ENCODE measurements at places on chromosomes 3 and 15.

GRCh38 chr3:114892131-114892879, 254.8 kb downstream of the ZBTB20 start:
- DNase-seq: no peak

DNA sequence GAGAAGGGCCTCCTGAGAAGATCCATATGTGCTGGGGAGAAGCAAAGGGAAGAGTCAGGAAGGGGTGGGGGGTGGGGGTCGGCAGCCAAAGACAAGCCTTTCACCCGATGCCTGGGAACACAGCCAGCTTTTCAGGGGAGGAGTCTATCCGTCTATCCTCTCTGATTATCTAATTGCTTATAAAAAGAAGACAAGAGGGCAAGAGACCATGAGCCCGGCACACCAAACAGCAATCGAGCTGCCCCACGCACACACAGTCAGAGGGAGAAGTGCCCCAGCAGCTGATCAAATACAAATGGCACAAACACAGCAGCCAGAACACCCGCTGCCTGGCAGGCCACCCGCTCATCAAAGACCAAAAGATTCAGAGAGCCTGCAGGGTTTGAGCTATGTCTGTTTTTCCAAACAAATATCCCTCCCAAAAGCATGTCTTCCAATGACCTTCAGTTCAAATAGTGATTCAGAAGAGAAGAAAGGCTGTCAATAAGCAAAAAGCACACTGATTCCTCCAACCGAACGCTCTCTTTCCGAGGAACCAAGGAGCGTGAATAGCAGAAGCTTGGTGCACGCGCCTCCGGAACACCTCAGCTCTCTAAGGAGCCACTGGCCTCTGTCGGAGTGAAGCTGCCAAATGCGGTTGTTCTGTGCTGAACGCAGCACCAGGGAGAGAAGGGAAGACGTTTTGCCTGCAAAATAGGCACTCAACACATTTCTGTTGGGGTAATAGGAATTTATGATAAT, 419.2 kb downstream of the OCA2 start:
- no peak for DNase-seq

DNA sequence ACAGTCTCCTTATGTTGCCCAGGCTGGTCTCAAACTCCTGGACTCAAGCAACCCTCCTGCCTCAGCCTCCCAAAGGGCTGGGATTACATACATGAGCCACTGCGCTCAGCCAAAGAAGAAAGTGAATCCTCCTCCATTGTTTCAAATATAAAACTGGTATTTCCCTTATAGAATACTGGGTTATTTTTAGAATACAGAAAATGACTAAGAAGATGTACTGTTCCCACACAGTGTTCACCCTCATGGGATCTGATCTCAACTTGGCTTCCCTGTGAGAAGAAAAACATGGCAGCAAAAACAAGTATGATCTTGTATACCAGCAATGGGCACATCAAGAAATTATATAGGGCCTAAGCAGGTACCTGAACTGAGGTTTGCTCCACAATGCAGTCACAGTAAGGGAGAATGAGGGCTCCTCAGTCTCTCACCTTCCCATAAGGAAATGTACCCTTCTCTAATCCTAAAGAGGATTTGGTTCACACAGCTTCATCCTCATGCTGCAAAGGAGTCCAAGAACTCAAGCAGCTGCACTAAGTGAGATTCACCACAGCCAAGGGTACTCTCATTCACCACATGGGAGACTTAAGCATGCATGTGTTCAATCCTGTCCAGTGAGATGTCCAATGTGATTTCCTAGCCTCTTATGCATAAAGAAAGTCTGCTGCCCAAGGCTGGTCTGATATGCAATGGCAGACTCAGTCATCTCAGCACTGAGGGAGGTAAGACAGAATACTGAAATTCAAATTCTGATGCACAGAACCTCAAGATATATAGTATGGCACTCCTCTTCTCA, 25.8 kb downstream of the USP4 start:
- DNase-seq: no peak

- no peak for DNase-seq
Measured at GRCh38 chr3:161913786-161914389, 417.3 kb downstream of the OTOL1 start.

DNA sequence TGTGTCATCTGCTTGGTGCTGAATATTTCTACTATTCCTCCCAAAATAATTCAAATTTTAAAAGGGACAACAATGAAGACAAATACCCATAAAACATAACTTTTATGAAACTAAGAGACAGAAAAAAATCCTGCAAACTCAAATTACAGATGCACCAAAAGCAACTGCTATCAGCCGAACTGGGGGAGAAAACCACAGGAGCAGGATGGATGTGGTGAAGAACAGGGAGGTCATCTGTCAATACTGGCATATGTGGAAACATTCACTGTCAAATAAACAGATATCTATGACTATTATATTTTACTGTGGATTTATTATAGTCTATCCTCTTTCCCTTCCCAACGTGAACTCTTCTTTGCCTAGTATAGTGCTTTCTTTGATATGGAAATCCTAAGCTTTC, 53.3 kb upstream of the CPOX start:
- DNase-seq: no peak

DNA sequence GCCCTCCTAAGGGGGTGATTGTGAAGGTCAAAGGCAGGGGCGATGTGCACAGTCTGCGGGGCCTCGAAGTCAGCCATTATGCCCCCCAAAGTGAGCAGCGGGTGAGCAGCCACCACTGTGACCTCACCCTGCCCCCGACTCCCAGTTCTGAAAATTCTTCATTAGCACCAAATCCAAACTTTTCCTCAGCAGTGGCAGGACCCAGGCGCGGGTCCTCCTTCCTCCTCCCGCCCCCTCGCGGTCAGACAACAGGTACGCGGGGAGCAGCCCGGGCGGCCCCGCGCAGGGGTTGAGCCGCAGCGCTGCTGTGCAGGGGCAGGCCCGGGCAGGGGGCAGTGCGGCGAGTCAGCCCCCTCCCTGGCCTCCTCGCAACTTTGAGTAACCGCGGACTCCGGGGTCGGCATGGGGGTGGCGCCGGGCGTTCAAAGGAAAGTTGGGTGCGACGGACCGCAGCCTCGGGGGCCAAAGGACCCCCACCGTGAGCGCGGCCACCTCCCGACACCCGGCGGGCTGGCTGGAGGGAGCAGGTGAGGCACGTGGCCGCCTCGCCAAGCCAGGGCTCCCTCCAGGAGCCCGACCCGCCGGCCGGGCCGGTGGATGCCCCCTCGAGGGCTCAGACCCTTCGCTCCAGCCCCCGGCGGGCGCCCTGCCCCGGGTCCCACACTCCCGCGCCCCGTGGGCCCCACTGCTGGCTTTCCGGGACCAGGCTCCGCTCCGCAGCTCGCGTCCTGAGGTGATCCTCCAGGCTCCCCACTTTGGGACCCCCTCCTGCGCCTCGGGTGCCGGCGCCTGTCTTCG, 49.4 kb upstream of the CCDC174 start:
- no peak for DNase-seq

DNA sequence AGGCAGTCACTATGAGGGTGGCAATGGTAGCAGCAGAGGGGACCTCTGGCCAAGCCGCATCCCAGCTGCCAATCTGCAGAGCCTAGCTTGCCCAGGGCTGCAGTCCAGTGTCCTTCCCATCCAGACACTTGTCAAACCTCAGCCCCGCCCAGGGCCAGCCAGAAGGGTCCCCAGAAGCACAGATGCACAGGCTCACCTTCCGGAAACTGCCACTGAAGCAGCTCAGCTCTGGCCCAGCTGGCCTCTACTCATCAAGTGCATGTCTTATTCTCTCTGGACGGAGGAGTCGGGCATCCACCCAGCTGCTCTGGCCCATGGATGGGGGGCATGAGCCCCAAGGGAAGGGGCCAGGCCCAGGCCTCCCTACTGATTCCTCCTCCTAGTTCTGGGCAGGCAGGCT, 69.2 kb downstream of the DNAJB8 start:
- no peak for DNase-seq

- peak; percentile 88 for DNase-seq
Measured at GRCh38 chr15:22887157-22887951, 48.9 kb downstream of the NIPA2 start.

DNA sequence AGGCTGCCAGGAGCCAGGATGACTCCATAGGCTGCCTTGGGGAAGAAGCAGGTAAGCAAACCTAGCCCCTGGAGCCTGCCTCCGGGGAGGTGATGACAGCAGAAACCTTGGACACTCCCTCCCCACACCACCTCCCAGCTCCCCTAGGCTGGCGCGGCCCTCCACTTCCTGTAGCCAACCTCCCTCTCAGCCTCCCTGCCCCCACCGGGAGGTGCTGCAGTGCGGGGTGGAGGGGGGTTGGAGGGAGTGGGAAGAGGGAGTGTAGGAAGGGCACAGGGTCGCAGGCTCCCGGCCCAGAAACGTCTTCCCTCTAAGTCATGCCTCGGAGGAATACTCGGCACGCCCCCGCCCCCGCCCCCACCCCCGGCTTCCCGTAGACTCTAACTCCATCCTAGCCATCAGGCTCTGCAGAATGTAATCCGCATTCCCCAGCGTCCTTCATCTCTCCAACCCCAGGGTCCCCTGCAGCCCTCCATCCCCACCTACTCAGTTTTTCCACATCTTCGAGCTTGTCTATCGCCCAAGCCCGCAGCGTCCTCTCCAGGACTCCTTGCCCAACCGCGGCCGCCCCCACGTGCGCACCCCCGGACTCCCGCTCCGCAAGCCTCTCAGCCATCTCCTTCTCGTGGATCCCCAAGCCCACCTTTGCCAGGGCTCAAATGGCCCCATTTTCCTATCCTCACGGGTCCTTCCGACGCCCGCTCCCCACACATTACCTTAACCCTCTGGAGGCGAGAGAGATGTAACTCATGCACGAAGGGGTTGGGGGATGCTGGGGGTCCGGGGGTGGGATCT, 528 bp downstream of the LPCAT4 start:
- DNase-seq: peak; percentile 72

- peak; percentile 64 for DNase-seq
Measured at GRCh38 chr3:32238453-32239306, at the start of gene CMTM8. CMTM8 (plus strand) TSS chr3:32238680; CDS start chr3:32238973, 293 bp downstream.

GRCh38 chr3:39062180-39062579, 10.4 kb downstream of the WDR48 start:
- DNase-seq: no peak

DNA sequence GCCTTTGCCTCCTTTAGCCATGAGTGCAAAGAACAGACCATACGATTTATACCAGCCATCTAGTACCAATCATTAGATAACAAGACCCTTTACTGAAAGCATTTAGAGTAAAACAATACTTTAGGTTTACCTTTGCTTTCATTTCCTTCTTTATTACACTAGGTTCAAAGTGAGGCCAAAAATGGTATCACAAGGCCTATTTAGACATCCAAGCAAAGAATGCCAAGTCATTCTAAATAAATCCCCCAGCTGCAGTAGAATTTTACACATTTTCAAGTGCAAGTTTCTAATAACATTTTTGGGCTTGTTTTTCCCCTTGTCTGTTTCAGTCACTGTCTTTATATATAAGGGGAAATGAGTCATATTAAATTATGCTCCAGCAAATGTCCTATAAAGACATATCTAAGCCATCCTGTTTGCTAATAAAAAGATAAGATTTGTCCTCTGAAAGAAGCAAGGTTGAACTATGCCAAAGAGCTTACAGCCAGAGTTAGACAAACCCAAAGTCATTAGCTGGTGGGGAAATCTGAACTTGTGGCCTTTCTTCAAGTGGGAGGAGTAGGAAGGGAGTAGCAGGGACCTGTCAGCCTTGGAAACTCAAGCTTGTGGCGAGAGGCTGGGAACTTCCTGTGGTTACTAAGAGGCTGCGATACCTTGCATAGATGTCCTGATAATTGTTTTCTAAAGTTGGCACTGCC, 232.7 kb downstream of the MECOM start:
- no peak for DNase-seq

DNA sequence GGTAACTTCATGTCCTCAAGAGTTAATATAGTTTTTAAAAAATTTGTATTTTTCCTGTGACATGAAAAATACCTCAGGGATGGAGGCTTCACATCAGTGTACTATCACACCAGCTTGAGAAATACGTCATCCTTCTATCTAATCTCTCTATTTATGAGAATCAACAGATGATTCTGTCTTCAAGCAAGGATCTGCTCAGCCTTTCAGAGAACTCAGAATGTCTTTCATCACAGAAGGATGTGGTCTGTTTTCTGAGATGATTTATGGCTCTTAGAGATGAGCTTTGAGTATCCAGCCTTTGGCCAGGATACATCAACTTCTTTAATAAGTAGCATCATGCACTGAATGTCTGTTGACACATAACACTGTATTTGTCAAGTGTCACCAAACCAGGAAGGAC, 193.9 kb downstream of the DTWD1 start:
- DNase-seq: no peak

- DNase-seq: no peak
Measured at GRCh38 chr3:1262246-1262645, 169.4 kb downstream of the CNTN6 start.

DNA sequence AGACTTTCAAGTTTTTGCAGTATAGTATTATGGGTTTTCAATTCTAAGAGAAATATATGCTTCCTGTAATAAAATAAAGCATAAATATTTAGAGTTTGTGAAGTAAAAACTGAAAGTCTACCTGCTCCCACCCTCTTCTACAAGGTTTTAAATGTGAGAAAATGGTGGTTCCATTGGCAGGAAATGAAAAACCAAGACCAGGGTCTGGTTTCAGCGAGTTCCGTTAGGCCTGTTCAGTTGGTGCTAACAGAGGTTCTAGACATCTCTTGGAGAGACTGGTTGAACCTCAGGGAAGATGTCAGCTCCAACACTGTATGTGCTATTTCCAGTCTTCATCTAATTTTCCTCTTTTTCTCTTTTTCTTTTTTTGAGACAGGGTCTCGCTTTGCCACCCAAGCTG, 11.8 kb upstream of the MYO1E start:
- DNase-seq: no peak

DNA sequence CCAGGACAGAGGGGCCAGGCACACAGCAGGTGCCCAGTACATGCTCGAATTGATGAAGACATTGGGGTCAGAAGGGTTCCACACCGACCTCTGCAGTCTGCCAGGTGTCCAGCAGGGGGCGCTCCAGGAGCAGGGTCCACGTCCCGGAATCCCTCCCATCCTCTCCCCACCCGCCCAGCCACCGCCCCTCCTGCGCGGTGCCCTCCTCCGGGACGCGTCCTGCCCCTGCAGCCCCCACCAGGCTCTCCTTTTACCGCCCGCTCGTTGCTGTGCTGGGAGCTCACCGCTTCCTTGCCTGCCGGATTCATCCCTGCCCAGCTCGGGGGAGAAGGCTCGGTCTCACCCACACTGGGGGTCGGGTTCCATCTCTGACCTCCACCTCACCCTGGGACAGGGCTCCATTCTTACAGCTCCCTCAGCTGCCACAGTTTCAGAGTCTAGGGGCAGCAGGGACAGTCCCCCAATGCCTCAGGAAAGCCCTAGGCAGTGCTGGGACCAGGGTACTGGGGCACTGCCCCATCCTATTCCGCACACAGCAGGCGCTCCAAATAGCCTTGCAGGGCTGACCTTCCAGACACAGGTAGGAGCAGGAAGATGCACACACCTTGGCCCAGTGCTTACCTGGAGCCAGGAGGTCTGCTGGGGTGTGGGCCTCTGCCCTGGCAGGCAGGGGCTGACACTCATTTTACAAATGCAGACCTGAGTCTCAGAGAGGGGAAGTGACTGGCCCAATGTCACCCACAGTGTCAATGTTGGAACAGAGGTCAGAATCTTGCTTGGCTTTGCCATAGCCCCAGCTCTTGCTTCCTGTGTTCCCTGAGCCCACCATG, 31.0 kb downstream of the GRIP2 start:
- DNase-seq: peak; percentile 88

GRCh38 chr3:113948015-113948917, 453 bp downstream of the ZDHHC23 start:
- DNase-seq: no peak

- DNase-seq: no peak
Measured at GRCh38 chr3:98826126-98826525, 63.0 kb downstream of the ST3GAL6 start.

Data from psoas muscle (tissue), 8 donors.